ENCODE measurements at places on chromosomes 16 and 17.

- DNase-seq = peak; percentile 73
Observed at GRCh38 chr17:42276359-42276608, at the start of gene STAT5B. Gene STAT5B (minus strand): TSS chr17:42276391. CDS start chr17:42232127, 44,264 bp downstream.

GRCh38 chr16:12358898-12359297 lies 382.4 kb downstream of the SNX29 start:
- no peak for DNase-seq

- peak; percentile 52 for DNase-seq
Observed at GRCh38 chr17:7613769-7614424, 800 bp downstream of the FXR2 start.

- peak; percentile 55 for DNase-seq
Observed at GRCh38 chr16:29023279-29024277, 38.7 kb downstream of the LAT start.

- peak; percentile 74 for DNase-seq
Observed at GRCh38 chr16:81401035-81401950, 43.3 kb upstream of the CMIP start.

DNA sequence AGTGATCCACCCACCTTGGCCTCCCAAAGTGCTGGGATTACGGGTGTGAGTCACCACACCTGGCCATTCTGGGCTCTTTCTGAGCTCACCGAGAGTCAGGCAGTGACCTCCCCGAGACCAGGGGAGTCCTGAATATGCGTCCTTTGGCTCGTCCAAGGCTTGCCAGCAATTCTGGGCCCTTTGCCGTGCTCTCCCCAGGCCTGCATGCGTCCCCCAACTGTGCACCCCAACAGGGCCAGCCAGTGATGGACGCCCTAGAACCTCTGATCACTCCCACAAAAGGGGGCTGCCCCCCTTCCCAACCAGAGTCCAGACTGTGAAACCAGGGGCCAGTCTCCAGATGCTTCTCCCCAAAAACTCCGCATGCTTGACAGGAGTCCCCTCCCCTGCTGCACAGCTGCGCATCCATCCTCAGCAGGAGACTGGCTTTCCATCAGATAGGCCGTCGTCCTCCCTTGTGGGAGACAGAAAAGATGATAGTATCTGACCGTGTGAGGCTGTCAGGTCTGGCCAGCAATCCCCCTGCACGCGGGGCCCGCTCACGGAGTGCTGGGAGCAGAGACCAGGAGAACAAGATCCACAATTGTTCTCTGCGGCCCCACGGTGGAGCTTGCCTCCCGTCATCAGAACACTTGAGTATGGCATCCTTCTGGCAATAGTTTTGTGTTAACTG lies 15.5 kb downstream of the HS3ST6 start:
- no peak for DNase-seq

DNA sequence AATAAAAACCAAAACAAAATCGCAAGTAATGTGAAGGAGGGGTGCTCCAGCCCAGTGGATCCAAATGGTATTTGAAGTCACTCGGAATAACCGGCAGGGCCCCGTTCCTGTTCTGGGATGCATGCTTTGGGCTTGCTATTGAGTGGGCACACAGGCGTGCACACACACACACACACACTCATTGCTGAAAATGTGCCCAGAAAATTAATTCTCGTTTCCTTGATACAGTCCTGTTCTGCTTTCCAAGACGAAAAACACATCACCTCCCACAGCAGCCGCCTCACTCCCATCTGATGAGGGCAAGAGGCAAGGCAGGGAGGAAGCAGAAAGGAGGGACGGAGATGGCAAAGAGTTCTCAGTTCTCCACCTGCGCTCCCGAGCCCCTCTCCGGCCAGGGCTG lies 62.2 kb upstream of the SDK2 start:
- DNase-seq = no peak

GRCh38 chr16:17229766-17230165 lies 241.0 kb downstream of the XYLT1 start:
- DNase-seq = no peak

DNA sequence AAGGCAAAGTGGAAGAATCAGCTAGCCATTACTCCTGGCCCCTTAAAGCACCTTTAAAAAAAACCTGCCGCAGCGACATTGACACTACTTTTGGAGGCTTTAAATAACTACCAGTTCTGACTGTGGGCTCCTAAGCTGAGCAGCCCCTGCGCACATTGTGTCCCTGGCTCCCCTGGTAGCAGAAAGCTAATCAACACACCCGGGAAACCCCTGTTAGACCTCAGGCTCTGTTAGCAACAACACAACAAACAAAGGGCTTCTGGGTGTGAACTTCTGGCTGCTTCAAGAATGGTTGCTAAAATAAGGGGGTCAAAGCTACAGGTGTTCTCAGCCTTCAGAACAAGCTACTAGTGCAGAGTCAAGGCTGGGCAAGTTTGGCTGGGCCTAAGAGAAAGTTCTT lies 83.6 kb downstream of the TMEM100 start:
- no peak for DNase-seq

DNA sequence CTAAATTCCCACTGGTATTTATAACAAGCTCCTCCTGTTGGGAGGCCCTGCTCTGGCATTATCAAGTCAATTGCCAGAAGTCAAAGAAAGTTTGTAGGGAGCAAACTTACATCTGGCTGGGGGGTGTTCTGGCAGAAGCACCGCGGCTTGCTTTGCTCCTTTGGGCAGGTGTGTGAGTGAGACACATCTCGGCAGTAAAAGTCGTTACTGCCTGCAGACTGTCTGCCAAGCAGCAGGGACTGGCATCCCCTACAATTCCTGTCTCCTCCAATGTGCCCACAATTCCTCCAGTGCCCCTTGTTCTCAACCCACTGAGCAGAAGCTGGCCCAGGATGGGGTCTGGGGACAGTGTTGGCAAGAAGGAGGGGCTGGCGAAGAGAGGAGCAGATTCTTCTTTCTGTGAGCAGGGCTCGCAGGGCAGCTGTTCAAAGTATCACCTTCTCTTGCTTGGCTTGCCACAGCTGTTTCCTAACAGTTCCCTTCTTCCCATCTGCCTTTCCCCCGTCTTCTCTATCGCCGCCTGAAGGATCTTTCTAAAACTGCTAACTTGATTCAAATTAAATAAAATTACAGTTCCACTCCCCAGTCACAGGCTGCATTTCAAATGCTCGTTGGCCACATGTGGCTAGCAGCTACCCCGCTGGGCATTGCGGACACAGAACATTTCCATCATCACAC lies 30.2 kb downstream of the SPACA3 start:
- DNase-seq = no peak

GRCh38 chr16:14007450-14007849 lies 63.7 kb upstream of the MRTFB start:
- no peak for DNase-seq

GRCh38 chr17:82153295-82153691 lies 55.3 kb upstream of the FASN start:
- no peak for DNase-seq

Measured in kidney tubule cell (primary cell).